ENCODE measurements at places on chromosomes 4 and X.

DNA sequence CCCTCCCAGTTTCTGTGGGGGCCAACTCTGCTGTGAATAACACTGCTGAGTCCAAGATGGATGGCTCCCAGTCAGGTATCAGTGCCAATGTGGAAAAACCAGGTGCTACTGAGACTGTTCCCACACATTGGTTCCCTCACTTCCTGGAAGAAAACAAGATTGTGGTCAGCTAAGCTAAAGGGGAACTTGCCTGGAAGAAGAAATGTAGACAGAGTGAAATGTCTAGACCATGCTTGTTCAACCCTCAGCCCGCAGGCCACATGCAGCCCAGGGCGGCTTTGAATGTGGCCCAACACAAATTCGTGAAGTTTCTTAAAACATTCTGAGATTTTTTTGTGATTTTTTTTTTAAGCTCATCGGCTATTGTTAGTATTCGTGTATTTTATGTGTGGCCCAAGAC lies 28.6 kb upstream of the UTP14A start:
- no peak for DNase-seq

GRCh38 chr4:76178296-76178695 lies 30.1 kb upstream of the NUP54 start:
- DNase-seq: no peak

DNA sequence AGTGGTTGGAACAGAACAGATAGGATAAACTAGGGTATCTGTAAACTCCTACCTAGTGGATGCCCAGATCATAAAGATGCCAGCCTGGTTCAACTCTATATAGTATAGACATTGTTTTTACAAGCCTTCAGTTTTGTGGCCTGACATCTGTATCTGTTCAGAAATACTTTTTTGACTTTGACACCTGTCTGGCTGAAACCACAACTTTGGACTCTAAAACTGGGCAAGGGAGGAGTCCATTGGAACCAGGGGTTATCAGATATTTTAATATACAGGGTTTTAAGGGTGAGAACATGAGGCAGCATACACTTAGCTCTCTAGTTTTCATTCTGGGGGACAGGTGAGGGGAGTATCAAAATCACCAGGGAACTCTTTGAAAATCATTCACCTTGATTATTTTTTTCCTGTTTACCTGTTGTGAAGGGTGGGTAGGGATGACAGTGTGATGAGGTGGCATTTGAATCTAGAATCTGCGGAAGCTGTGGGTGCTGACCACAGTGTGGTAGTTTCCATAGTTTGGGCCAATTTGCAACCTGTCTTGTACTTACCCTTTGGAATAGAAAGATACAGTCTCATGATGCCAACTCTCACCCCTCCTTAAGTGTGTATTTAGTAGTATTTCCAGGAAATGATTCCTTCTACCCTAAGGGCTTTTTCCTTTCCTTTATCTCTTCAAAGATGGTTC lies 20.6 kb downstream of the GAB1 start:
- DNase-seq: no peak

- DNase-seq: no peak
Observed at GRCh38 chr4:68904786-68905185, 46.8 kb downstream of the UGT2A3 start.

- no peak for DNase-seq
Observed at GRCh38 chr4:42331914-42332368, 65.3 kb upstream of the SHISA3 start.

- no peak for DNase-seq
Observed at GRCh38 chr4:109972786-109973528, 60.3 kb downstream of the EGF start.

- no peak for DNase-seq
Observed at GRCh38 chr4:62871078-62871477, 1538.2 kb downstream of the TECRL start.

DNA sequence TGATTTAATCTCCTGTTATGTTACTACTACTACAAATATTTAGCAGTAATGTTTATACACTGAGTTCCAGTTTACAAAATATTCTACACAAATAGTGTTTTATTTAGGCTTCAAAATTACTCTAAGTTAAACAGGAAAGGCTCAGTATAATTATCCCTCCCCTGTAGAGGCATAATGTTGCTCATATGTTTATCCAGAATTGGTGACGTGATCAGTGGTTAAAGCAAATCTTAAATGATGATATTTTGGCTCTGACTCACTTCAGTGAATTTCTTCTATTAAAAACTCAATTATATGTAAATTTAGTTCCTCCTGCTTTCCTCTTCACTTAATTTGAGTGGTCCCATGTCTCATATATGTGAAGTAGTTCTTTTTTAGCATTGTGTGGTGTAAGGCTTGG lies 438.5 kb downstream of the ADGRL3 start:
- DNase-seq: no peak

DNA sequence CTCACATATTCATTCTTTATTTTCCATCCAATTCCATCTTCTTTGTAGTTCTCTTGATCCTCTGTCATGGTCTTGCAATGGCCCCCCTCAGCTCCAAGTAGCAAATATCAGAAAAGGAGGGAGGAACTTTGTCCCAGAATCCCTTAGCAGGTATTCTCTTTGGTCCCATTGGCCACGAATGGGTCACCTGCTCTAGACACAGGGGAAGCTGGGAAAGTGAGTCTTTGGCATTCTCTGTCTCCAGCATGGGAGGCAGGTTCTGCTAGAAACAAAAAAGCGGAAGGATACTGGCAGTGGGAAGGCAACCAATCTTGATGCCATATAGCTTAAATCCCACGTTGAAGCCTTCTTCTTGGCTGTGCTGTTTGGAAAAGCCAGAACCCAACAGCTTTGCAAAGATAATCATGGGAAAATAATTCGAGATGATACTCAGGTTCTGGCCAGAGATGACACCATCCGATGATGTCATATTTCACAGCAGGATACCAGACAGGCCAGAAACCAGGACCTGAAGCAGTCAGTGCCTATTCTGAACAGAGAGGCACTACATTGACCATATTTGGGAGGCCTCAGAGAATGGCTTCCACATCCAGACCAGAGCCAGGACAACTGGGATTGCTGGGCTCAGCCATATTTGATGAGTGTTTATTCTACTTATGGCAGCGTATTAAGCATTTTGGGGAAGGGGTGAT lies 110.4 kb upstream of the ATXN3L start:
- DNase-seq: no peak

DNA sequence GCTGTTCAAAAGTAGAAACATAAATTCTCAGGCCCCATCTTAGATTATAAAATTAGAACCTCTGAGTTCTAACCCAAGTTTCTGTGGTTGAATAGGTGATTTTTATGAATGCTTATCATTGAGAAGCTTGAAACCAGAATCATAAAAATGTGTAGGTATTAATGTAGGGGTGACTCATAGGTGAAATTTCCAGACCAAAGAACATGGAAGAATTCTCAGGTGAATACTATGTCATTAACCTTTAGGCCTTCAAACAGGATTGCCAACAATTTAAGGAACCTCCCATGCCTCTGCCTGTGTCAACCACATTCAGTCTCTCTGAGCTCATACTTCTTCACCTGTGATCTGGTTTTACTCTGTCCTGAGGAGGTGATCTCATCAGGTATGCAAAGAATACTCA lies 177.8 kb downstream of the NPFFR2 start:
- DNase-seq: no peak

GRCh38 chr4:181418496-181418895 lies 824.7 kb upstream of the TENM3 start:
- DNase-seq: no peak

DNA sequence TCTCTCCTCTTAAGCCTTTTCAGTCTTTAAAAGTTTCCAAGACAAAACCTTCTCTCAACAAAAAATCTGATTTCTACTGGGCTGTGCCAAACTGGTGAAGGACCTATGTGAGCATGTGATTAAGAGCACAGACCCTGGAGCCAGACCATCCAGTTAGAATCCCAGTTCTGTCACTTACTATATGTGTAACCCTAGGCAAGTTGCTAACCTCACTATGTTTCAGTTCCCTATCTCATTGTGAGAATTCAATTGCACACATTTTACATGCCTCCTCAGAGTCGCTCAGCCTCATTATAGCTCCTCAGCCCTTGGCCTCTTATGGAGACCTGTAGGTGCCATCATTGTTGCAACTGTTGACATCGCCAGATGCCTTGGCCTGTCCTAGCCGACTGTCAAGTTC lies 54.1 kb upstream of the VEGFD start:
- DNase-seq: no peak

GRCh38 chrX:126770179-126770578 lies 49.4 kb upstream of the PRR32 start:
- no peak for DNase-seq

DNA sequence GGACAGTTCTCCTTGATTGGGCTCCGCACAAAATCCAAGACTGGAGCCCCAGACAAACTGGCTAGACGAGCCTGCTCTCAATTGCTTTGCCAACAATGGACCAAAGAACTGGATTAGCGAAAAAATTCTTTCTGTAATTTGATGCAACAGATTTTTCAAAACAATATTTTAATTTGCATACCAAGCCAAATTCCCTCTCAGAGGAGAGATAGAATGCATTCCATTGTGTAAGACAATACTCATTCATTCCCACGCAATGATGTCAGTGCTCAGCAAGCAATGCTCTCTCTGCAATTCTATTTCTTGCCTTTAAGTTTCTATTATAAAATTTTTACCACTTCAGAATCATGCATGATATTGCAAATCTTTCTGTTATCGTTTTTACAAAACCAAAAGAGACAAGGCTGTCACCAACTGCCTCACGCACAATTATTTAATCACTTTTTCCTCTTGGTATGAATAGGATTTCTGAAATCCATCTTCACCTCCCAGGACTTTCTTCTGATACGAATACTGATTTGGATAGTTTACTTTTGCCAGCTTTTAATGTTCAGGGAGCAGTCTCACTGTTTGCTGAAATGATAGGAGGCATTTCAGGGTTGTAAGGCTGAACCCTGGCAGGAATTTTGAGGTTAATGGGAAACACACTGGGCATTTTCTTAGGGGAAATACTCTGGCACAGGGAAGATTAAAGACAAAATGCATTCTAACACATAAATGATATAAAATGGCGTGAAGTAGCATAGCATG lies 46.1 kb upstream of the HCCS start:
- peak; percentile 88 for DNase-seq

- DNase-seq: no peak
Observed at GRCh38 chrX:12021698-12022097, 116.6 kb upstream of the FRMPD4 start.

DNA sequence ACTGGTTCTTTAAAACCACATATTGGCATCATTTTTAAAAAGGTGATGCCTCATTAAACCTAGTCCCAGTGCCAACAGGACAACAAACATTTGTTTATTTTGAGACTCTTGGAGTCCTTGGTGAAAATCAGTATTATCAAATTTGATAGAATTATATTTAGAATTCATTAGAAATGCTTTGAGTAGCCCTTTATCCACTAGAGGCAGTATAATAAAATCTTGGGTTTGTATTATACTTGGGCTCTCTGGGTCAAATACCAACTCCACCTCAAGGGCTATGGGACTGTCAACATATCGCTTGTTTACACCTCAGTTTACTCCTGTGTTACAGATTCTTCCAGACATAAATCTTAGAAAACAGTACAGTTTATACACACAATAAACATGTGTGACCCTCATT lies 335.7 kb upstream of the FSTL5 start:
- no peak for DNase-seq

- peak; percentile 37 for DNase-seq
Observed at GRCh38 chrX:19535476-19535875, 20.2 kb upstream of the MAP3K15 start.

DNA sequence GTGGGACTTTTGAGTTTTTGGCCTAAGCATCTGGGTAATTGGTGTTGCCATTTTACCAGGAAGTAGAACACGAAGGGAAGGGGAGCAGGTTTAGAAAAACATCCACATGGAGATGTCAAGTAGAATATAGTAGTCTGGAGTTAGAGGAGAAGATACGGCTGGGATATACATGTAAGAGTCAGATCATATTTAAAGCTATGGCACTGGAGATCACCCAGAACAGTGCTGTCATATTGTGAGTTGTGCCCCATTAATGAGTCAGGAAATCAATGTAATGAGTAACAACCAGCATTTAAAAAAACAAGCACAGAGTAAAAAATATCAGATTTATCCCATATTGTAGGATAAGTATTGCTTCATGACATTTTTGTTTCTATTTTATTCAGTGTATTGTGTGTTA lies 4.2 kb downstream of the GSTCD start:
- DNase-seq: no peak

- no peak for DNase-seq
Observed at GRCh38 chr4:176084769-176085168, 19.1 kb downstream of the WDR17 start.

- DNase-seq: no peak
Observed at GRCh38 chrX:120739300-120739699, 109.4 kb upstream of the C1GALT1C1 start.

- no peak for DNase-seq
Observed at GRCh38 chr4:37769391-37769989, 57.0 kb upstream of the PGM2 start.

GRCh38 chr4:86978709-86979108 lies 43.9 kb downstream of the AFF1 start:
- DNase-seq: no peak

DNA sequence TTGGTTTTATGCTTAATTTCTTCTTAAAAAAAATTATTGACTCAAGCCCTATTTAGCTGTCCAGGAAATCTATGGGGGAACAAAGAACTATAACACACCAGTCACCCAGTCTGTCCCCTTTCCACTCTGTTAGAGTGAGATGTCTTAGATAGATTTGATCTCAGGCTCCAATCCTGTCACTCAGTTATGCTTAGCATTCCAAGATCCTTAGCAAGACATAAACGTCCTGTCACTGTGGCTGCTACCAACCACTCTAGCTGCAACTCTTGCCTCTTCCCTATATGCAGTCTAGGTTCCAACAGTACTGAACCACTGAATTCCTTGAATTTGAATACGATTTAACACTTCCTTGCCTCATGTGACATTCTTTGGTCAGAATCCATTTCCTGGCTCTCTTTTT lies 241.9 kb upstream of the NWD2 start:
- no peak for DNase-seq

- no peak for DNase-seq
Observed at GRCh38 chr4:37891260-37892159, 626 bp downstream of the TBC1D1 start.

GRCh38 chrX:13377550-13377934 lies 57.7 kb upstream of the ATXN3L start:
- peak; percentile 97 for DNase-seq

DNA sequence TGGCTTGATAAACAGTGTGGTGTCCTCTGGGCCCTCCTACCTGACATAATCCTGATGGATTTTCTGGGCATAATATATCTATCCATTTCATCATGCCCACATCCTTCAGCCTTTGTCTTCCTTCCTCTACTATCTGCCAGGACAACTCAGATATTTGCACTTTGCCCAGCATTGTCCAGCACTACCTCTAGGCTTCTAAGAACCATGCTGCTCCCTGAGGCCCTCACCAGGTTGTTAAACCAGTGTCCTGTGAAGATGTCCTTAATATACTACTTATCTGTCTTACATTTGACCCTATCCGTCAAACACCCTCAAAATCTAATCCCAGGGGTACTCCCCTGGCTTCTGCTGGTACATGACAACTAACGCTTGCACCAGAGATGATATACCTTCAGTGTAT lies 58.2 kb upstream of the MAML3 start:
- no peak for DNase-seq

Data from AG10803 (cell line).